ENCODE measurements at places on chromosomes 3 and 15.
A peak's percentile ranks its signal among the peaks of the same experiment; 100 is the strongest.

DNA sequence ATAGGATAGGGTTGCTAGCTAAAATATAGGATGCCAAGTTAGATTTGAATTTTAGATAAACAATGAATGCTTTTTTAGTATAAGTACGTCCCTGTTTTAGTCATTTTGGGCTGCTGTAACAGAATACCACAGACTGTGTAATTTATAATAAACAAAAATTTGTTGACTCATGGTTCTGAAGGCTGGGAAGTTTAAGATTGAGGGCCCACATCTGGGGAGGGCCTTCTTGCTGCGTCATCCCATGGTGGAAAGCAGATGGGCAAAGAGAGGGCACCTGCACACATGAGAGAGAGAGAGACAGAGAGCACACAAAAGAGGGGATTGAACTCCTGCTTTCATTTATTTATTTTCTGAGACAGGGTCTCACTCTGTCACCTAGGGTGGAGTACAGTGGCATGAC, 246.5 kb downstream of the EPHB1 start:
- no peak for DNase-seq

- DNase-seq: no peak
These were observed 27.8 kb downstream of the LIPC start for GRCh38 chr15:58459560-58459959.

DNA sequence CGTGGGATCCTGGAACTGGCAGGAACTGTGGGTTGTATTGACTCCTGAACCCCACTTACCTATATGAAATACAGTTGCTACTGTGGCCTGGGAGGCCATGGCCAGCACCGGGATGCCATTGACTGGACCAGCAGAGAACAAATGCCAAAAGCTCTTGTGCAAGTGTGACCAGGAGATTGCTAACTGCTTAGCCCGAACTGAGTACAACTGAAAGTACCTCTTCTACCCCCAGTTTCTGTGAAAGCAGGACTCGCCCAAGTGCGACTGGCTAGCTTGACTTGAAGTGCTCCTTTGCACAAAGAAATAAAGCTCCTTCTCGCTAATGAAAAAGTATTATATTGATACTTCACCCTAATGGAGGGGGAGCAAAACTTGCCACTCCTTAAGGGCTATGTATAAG, 101.3 kb upstream of the ATP11B start:
- no peak for DNase-seq

DNA sequence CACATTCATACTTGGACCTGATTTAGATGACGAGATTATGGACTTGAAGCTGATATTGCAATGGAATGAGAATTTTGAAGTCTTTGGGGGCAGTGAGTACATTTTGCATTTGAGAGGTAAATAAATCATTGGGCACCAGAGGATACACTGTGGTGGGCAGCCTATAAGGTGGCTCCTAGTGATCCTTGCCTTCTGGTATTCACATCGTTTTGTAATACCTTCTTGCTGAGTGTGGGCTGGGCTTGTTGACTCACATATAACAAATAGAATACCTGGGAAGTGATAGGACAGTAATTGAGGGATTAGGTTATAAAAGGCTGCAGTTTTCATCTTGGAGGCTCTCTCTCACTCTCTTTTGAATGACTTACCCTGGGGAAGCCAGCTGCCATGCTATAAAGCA, 605.5 kb upstream of the KCNMB2 start:
- peak; percentile 32 for DNase-seq

DNA sequence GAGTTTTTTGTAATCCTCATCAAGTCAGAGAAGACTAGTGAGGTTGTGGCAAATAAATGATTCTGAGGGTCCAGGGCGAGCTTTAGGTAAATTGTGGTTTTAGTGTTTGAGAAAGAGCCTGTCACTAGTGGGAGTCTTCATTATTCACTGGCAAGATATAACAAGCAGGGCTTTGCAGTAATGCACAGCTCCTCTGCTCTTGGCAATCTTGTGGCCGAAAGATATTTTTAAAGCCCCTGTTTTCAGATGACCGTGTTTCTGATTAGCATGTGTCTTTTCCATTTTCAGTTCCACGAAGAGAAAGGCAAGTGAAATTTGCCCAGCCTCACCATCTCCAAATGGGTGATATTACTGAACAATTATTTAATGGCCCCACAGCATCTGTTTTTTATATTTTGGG, 154.0 kb upstream of the BCL6 start:
- no peak for DNase-seq

- no peak for DNase-seq
These were observed 32.2 kb upstream of the TMEM158 start for GRCh38 chr3:45258317-45258716.

GRCh38 chr3:152780553-152780952, 54.4 kb upstream of the P2RY1 start:
- DNase-seq: no peak

GRCh38 chr3:45367453-45367871, 20.9 kb upstream of the LARS2 start:
- peak; percentile 35 for DNase-seq

- DNase-seq: no peak
These were observed 9.5 kb downstream of the PARP14 start for GRCh38 chr3:122690096-122690495.

DNA sequence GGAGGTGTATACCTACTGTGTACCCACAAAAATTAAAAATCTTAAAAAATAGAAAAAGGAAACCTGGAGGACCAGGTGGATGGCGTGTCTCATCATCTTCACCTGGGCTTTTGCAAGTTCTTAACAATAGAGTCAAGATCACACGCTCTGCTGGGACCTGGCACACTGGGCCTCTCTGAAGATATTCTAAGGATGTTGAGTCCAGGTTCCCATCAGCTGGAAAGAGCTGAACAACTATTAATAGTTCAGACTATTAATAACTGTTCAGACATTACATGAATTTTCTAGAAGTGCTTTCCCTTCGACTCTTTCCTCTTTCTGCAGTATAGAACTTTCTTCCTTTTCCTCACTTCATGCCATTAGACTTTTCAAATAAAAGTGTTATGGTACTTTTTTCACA, 320.2 kb upstream of the IL12A start:
- DNase-seq: no peak
